ENCODE measurements at places on chromosomes 5 and 9. TPM values are rescaled to one million over a fixed set of nuclear protein-coding genes. Genes with fewer than 3 reads are reported as not detected.

DNA sequence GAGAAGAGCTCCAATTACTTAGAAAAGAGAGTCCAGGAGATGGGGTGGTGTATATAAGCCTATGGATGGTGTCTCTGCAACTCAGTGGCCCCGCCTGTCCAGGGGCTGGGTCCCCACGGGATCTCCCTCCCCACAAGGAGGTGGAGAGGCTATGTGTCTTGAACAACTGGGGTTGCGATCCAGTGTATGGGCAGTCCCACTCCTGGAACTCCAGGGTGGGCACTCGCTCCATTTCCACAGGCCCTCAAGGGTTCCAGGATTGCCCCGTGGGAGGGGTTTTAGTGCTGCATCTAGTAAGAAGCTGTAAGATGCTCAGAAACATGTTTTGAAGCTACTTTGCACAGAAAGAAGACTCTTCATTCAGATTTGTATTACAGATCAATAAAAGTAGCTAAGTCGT lies 558 bp upstream of the SMAD5 start:
- DNase-seq = no peak

- DNase-seq = no peak
Measured at GRCh38 chr5:1394881-1395860, 50.1 kb downstream of the SLC6A3 start.

The PCDHA3 gene
- total RNA-seq = not detected

DNA sequence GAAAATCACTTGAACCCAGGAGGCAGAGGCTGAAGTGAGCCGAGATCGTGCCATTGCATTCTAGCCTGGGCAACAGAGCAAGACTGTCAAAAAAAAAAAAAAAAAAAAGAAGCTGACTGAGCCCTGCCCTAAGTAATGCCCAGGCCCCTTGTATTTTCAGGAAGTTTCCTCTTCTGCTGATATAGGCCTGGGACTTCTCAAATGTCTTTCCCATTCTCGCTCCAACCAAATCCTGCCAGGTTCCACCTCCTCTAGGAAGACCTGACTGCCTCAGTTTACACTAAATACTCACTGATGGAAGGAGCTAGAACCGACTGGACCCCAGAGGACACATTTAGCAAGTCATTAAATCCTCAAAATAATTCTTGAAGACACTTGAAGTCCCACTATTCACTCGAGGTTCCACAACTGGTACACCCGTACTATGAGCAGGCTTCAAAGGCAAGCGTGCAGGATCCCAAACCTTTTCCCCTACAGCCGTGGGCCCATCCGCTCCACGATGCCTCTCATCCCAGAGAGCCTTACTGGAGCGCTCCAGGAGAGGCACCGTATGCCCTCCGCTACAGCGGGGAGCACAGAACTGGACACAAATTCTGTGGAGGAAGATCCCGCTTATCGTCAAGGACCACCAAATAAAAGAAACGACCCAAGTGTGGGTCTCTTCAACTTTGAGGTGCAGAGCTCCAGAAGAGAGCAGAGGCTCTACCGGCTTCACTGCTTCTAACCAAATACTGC lies 676 bp downstream of the NOL6 start:
- DNase-seq = no peak

DNA sequence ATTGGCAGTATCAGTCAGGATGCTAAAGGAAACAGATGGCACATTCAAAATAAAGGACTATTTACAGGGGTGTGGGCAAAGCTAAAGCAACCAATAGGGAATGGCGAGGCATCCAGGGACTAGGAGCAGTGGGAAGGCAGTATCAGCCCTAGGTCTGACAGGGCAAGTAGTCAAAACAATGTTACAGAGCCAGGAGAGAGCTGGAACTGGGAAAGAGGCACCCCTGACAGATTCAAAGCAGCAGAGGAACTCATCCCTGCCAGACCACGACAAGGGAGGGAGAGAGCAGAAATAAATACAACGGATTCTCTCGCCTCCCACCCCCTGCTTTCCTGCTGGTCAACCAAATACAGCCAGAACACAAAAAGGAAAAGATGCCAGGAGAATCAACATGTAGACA lies 371.5 kb downstream of the NR2F1-AS1 start:
- no peak for DNase-seq

DNA sequence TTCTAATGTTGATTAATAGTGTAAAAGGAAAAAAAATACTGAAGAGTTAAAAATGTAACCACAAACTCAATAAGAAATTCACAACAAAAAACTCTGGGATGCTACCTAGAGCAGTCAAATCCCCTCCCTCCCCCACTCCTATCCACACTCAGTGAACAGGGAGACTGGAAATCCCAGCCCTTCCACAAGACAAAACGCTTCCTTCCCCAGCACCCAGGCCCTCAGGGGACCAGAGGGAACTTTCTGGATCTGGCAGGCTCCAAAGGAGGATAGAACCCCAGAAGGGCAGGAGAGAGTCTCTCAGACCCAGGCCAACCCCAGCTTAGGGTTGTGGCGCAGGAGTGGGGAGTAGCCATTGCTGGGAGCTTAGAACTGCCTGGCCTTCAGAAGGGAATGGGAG lies 55.0 kb downstream of the DCP2 start:
- no peak for DNase-seq

DNA sequence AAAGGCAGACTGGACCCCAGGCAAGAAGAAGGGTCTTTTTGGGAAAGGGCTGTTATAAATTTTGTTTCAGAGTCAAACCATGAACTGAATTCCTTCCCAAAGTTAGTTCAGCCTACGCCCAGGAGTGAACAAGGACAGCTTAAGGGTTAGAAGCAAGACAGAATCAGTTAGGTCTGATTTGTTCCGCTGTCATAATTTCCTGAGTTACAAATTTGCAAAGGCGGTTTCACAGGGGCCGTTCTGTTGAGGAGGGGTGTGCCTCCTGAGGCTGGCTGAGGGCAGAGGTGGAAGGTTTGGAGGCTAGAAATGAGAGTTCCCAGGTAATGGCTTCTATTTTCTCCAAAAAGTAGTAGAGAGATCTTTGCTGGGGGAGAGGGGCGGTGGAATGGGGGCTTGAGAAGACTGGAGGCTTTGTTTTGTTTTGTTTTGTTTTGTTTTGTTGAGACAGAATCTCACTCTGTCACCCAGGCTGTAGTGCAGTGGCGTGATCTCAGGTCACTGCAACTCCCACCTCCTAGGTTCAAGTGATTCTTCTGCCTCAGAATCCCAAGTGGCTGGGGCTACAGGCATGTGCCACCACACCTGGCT lies 4.1 kb upstream of the CERCAM start:
- DNase-seq = no peak

DNA sequence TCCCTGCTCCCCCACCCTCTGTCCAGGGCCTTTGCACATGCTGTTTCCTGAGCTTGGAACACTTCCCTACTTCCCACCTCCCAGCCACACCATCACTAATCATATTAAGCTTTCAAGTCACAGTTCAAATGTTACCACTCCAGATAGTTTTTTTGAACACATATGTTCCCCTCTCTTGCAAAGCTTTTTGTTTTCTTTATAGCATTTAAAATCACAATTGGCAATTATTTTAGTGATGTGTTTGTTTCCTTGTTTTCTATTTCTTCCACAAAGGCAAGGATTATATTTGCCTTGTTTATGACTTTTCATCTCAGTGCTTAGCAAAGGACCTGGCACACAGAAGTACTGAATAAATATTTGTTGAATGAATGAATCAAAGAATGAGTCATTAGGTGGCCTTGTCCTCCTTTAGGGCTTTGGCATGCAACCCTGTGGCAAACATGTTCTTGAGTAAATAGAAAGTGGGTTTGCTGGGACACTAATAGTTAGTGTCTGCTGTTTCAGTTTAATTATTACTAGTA lies 386.8 kb downstream of the FGF10 start:
- DNase-seq = no peak

- DNase-seq = no peak
Measured at GRCh38 chr5:161064781-161065180, 212.8 kb upstream of the ATP10B start.
